NCI-H1694 (cell line): ENCODE measurements at places on chromosomes 12 and 14.

- no peak for DNase-seq
Measured at GRCh38 chr12:108955225-108955835, 65.5 kb downstream of the SVOP start.

DNA sequence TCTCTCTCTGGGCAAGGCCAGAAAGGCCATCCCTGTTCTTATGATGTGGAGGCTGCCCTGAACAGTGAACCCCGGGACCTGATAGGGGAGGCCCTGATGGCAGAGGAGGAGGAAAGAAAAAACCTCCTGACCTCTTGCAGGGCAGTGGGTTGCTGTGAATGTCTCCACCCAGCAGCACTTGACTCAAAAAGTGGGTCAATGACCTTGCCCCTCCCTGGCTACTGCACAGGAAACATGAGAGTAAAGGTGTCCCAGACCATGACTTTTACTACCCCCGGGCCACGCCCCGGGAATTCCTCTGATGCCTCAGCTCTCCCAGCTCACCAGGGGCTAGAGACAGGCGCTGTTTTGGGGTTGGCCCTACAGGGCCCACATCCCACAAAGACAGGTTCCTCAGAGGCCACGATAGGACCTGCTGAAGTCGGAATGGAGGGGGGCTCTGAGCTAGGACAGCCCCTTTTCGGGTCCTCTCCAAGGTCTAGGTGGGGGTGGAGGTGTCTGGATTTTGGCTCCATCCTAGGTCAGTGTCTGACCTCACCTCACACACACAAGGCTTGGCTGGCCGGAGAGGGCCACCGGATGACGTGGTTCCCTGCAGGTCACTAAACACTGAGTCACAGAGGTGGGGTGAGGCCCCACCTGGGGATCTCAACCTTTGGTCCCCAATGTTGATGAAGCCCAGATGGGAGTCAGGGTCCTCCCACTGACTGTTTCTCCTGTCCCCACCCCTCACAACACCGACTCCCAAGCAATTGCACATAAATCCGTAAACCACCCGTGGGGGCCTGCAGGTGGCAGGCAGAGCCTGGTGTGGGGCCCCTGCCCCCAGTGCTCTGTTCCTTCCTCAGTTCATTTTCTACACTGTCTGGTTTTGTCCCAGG is 1.6 kb downstream of the RHOF start:
- no peak for DNase-seq

DNA sequence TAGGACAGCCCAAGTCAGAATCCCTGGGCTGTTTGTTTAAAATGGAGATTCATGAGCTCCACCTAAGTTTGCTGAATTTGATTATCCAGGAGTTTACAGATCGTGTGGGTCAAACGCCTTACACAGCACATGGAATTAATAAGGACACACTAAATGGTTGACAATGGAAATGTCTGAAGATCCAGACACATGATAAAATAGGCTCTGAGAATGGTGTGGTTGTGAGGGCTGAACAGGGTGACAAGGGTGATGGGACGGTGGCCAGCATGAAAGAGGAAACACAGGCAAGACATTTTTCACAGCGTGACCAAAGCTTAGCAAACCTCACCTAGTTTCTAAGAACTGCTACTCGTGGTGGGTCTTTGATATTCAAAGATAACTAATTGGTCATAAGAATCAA is 12.5 kb downstream of the VWF start:
- DNase-seq: no peak

GRCh38 chr12:10392394-10392930 is 2.6 kb upstream of the KLRK1 start:
- no peak for DNase-seq

DNA sequence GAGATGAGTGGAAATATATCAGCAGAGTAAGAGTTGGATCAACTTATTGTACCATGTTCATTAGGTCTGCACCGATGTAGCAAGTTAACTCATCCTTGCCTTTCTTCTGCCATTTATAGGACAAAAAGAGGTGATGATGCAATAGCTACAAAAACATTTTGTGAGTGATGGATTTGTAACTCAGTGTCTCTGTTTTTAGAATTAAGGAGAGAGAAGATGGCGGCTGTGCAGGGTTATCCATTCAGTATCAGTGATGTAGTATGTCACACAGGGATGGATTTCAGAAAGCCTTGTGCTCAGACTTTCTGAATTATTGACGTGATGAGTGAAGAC is 62.1 kb upstream of the GNPNAT1 start:
- DNase-seq: no peak

- DNase-seq: no peak
Measured at GRCh38 chr12:2344885-2345284, 292.1 kb downstream of the CACNA1C start.

DNA sequence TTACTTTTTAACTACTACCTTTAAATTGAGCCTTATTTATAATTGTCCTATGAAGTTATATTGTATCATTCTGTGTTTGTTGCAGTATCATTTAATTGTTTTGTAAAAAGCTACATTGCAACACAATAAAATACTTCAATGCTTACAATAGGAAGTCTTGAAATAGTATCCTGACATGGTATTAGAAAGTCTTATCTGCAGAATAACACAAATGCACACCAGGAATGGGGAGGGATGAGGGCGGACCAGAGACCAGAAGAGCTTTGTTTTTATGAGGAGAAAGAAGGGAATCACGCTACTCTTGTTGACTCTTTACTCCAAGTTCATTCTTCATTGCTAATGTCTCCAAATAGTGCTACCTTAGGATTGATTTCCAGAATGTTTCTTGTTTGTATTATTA is 120.2 kb downstream of the MON2 start:
- DNase-seq: no peak

- DNase-seq: no peak
Measured at GRCh38 chr14:67270145-67270753, 29.0 kb downstream of the PALS1 start.

DNA sequence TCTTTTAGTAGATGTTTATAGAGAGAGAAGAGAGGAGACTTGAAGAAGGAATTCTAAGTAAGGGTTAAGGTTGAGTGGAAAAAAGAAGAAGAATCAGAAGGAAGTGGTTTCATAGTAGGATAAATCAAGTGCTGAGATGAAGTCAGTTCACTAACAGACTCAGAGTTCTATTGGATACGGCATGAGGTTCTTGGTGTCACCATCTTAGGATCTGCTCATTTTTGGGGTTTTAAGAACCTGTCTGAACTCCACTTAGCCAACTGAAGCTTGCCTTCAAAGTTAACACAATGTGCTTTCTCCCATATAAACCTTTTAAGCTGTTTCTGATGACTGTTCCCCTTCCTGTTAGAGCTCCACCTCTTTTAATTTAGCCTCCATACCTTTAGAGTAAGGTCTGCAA is 152.6 kb downstream of the PRKCH start:
- DNase-seq: no peak

DNA sequence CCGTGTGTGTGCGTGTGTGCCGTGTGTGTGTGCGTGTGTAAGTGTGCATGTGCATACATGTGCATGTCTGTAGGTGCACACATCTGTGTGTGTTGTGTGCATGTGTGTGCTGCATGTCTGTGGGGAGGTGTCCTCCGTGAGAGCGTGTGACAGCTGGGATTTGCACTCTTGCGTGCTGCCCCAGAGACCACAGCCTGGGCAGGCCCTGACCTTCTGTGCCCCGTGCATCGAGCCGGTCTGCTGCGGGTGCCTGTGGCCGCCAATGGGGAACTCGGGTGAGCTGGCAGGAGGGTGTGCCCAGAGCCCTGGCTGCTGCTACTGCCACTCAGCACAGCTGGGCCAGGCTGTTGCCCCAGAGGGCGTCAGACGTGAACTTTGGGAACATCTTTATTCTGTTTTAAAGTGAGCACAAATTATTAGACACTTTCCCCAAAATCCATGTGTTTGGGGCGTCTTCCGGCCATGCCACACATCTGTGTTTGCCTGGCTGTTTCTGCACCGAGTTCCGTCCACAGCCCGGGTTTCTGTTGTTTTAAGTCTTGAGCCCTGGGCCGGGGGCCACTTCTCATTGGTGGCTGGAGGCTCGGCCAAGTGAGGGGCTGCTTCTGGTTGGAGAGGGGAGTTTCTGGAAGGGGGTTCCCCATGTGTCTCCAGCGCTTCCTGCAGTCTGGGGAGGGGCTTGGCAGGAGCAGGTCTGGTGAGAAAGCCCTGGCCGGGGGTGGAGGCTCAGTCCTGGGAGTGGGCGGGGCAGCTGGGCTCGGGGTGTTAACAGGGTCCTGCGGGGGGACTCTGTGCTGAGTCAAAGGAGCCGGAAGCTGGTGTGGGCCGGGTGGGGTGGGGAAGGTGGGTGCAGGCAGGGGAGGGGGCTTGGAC is 7.6 kb downstream of the CEP170B start:
- no peak for DNase-seq

GRCh38 chr14:66920196-66920595 is 269.0 kb upstream of the GARIN2 start:
- no peak for DNase-seq

- no peak for DNase-seq
Measured at GRCh38 chr12:2347137-2347843, 294.5 kb downstream of the CACNA1C start.

DNA sequence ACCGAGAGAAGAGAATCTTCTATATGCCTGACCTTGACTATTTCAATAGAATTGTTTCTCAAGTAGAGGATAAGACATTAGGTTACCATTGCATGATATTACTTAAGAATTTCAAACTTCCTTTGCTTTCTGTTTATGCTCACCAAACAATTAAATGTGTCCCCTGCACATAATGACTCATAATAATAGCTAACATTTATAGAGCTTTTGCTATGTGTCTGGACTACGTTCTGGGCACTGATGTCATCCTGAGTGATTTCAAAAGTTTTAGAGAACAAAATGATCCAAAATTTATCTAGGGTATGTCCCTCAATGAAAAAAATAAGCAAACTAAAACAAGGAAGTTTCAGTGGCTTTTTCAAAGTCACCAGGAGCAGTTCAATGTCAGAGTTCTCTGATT is 38.8 kb downstream of the SLC15A5 start:
- DNase-seq: no peak

GRCh38 chr12:101116911-101117310 is 93.1 kb downstream of the SLC5A8 start:
- no peak for DNase-seq

GRCh38 chr12:4288296-4289131 is 15.0 kb downstream of the CCND2 start:
- no peak for DNase-seq

DNA sequence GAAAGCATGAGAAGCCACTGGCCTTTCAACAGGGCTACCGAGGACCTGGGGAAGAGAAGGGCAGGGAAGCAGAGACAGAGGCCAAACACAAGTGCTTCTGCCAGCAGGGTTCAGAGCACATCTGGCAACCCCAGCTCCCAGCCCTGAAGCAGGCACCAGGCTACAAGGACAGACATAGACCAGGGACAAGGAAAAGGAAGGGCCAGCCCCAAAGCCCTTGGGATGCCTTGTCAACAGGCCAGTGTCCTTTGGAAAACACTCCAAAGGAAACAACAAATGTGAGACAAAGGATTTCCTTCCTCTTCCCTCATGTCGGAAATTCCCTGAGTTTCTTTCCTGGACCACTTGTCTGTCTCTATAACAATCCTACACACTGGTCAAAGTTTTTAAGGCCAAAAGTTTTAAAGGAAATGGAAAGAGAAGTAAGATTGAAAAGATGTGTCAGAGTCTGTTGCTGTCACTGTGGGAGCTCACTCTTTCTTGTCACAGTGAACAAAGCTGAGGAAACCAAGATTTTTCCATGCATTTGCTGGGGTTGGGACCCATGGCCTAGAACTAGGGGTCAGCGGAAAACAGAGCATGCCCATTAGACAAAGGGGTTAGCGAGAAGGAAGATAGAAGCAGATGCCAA is 59.4 kb downstream of the TTC9 start:
- no peak for DNase-seq

GRCh38 chr14:44369401-44370123 is 137.5 kb downstream of the FSCB start:
- peak; percentile 5 for DNase-seq
